ENCODE measurements at places on chromosomes 3 and 15.

DNA sequence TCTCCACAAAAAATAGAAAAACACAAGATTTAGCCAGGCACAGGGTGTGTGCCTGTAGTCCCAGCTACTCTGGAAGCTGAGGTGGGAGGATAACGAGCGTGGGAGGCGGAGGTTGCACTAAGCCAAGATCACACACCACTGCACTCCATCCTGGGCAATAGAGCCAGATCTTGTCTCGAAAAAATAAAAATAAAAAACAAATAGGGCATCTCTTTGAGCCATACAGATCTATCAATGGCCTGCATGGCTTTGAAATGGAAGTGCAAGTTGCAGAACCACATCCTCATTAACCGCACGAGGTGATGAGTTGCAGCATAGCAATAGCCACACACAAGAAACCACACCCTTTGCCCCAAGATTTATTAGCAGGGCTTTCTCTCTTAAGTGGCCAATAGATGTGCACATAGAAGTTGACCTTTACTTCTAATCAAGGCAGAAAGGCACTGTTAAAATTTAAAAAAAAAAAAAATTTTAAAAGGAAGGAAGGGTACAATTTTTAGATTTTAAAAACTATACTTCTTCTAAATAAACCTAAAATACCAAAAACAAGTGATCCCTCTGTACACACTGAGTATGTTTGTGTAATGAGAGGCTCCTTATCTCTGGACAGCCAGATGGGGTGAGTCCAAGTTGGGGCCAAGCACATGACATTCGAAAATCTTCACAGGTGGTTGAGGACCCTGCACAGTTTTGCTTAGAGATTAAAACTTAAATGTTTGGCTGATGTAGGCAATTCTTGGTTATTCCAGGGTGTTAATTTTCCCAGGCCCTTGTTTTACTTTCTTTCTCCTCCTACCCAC is 53.4 kb downstream of the FILIP1L start:
- DNase-seq, result no peak

DNA sequence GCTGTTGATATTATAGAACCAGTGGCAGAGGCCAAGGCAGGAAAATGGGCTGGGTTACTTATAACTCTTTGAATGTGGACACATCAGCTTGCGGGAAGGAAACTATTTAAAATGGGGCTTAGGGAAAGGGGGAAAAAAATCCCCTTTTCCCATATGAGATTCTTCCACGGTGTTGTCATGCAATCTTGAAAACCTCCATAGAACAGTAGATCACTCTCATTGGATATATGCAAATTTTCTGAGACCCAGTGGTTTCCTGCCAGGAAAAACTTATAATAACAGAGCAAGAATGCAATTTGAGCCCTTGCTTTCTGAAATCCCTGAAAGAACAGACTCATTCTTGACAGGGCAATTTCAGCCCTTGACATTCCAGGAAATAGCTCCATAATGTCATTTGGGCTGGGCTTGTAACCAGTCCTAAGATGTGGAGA is 31.1 kb downstream of the TMEM212 start:
- peak; percentile 95 for DNase-seq

GRCh38 chr3:57743496-57743895 is 12.6 kb upstream of the SLMAP start:
- no peak for DNase-seq

- DNase-seq, result no peak
These were observed 6.8 kb downstream of the TSPAN3 start for GRCh38 chr15:77064063-77064462.

DNA sequence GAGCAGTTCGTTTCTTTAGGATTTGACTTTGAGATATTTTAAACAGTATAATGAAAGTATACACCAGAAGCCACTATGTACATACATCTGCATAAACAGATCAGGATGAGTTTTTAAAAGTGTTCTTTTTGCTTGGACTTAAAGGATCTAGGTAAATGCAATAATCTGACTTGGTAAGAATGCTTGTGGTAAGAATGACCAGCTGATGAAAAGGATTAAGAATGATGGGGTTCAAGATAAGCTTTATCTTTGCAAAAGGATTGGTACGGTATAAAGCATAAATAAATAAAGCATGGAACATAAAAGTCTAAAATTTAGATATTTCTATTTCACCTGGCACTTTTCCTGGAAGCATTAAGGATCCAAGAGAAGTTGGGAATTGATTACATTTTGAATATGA is 9.8 kb upstream of the MME start:
- DNase-seq, result no peak

DNA sequence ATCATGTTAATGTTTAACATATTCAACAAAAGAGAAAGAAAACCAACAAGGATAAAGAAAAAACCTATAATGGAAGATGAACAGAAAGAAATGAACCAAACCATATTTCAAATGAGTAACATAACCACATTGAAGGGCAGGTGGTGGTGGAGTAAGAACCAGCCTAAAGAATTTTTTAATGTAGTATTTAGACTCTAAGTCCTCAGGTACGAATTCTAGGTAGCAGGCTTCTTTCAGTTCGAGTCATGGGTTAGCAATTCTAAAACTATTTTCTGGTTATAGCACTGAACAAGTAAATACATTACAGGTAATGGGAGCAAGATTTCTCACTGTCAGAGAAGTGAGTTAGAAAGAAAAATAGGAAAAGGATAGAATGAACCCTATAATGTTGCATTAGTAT is 24.4 kb downstream of the DCBLD2 start:
- no peak for DNase-seq

DNA sequence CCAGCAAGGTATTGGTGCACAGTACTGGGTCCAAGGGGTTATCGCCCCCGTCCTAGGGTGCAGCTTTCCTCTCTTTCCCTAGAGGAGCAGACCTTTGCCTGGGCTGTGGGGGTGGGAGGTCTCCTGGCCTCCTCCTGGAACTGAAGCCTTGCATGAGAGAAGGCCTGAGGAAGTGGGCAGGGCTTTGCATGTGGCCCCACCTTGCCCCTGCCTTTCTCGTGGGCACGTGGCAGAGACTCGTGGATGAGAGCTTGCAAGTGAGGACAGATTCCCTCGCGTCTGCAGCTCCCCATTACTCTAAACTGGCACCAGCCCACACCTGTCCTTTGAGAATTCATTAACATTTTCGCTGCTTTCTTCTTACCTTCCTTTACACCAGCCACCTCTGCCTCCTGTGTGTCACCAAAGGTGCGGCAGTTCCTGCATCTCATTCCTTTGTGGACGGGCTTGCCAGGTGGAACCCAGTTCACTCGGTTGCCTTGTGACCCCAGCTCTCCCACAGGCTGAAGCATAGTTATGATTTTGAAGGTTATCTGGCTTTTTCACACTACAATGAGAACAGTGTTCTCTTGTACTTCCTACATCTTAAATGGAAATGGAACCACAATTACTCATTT is 40.9 kb upstream of the NR2C2 start:
- DNase-seq, result no peak

DNA sequence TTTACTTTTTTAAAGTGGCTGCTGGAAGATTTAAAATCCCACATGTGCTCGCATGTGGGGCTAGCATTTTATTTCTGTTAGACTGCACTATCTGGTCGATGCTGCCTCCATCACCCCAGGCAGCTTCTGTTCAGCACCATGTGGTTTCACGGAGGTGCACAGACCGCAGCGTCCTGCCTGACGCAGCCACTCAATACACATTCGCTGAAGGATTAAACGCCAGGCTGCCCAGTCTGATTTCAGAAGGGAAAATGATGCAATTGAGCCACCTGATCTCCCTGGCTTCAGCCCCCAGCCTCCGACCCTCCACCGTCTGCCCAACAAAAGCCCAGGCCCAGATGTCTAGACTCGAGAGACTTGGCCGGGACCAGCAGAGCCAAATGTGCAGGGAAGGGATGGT is 84.5 kb downstream of the MEGF11 start:
- no peak for DNase-seq

- no peak for DNase-seq
These were observed 54.6 kb downstream of the GMNC start for GRCh38 chr3:190807719-190808375.

GRCh38 chr3:147387885-147388699 is 18.3 kb downstream of the ZIC4 start:
- DNase-seq, result no peak

DNA sequence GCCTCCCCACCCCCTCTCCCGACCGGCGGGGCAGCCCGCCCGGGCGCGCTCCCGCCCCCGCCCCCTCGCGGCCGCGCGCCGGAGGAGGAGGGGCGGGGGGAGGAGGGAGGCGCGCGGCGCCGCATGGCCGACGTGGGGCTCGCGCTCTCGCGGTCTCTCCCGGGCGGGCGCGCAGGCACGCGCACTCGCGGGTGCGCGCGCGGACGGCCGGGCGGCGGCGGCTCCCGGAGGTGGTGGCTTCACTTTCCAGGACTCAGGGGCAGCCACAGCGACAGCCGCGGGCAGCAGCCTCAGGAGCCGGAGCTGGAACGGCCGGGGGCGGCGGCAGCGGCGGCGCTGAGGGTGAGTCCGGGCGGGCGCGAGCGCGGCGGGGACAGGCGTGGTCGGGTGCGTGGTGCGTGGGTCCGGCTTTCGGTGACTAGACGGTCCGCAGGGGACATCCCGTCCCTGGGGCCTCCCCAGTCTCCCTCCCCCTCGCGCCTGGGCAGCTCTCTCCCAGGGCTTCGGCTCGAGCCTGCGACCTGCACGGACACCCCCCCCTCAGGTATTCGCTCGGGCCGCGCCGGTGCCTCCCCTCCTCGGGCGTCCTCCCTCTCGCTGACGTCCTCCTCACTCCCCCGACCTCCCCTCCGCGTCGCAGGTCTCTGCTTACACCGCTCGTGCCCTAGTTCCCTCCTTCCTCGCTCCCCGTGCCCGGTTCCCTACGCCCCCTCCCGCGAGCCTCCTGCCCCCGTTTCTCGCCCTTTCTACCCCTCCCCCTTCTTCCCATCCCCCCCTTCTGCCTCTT is at the start of gene UBE2E2:
TSS of gene UBE2E2 (plus strand) at position 407 of the 787 bp plus-strand sequence.
- DNase-seq, result no peak

DNA sequence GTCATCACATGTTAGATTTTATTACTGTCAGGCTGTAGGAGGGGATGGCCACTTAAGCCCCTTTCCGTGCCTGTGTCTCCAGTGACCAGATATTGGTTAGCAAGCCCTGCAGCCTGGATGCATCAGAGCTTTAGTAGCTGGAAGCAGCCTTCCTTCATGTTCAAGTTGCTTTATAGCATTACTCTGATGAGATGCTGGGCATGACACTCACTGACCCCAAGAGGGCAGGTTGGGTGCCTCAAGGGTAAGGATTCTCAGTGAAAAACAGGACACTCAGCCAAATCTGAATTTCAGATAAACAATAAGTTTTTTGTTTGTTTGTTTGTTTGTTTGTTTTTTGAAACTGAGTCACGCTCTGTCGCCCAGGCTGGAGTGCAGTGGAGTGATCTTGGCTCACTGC is 68.5 kb upstream of the PTX3 start:
- DNase-seq, result no peak

GRCh38 chr15:101486696-101487459 is 2.6 kb downstream of the PCSK6 start:
- no peak for DNase-seq

DNA sequence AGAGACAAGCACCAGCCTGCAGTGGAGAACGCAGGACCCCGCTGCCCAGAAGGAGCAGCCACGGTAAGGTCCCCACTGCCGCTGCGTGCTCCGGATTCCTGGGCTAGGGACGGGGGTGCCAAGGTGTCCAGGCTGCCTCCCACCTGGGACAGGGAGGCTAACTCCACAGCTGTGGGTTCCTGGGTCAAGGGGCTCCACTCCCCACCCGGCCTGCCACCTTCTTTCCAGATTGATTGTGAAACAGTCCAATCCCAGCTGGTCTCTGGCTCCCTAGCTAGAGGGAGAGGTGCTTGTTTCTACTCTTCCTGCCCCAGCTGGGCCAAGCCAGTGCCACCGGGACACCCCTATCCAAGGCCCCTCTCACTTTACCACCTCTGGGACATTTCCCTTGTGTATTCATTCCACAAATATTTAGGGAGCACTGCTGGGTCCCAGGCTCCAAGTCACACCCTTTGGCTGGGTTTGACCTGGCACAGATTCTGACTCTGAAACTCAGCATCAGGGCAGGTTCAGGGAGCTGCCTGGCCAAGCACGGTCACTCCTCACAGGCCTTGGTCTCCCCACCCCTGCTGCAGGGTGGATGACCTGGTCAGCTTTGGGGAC is 1.9 kb downstream of the PAK6 start:
- DNase-seq, result no peak

DNA sequence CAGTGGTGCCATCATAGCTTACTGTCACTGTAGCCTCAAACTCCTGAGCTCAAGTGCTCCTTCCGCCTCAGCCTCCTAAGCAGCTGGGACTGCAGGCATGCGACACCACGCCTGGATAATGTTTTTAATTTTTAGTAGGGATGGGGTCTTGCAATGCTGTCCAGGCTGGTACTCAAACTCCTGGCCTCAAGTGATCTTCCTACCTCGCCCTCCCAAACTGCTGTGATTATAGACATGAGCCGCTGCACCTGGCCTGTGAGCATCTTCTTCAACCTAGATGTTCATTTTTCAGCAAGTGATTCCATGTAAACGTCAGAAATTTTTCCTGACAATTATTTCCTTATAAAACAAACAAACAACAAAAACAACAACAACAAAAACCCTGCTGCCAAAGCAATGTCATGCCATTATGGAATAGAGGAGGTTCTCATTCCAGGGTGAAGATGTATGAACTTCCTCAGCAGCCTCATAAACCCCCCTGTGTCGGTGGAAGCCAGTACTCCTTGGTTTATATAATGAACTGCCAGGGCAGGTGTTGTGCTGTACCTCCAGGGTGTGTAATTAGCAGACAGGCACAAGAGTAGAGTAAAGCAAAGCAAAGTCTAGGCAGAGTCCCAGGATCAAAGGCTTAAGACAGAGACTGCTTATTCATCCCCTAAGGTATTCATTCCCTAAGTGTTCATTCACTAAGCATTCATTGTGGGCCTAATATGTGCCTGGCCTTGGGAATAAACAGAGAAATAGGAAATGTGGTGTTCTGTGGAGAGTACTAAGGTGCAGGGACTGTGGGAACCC is 44.6 kb downstream of the NR2C2 start:
- DNase-seq, result no peak

- DNase-seq, result no peak
These were observed 1.7 kb downstream of the TMEM212 start for GRCh38 chr3:171844873-171845272.

GRCh38 chr3:107413264-107413663 is 36.0 kb downstream of the CCDC54 start:
- DNase-seq, result no peak

DNA sequence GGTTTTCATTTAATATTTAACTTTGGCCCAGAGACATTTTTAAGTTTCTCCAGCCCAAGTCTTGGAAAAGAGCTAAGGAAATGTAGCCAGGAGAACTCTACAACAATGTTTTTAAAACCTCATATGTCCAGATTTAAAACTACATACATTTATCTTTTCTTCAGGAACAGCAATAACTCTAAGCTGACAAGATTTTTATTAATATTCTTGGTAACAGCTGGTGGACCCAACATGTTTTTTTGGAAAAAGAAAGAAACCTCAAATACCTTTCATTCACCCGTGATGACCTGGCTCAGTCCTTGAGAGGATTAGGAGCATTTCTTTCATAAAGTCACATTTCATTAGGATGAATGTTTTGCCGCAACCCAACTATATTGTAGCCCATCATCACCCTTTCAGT is 50.4 kb upstream of the CMSS1 start:
- DNase-seq, result no peak

DNA sequence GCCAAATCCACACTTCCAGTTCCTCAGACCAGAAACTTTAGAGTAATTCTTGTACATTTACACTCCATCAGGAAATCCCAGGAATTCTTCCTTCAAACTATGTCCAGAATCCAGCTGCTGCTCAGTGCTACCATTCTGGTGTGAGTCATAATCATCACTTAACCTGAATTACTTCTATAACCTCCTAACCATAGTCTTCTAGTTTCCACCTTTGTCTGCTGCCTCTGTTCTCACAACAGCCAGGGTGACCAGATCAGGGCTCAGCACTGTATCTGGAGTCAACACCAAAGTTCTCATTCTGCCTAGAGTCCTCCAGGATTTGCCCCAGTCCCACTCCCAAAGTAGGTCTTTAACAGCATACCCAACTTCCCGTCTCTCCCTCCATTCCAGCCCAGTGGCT is 3.4 kb downstream of the CLDND1 start:
- no peak for DNase-seq
